NCI-H1092 (cell line): ENCODE measurements at places on chromosomes 1 and 21.

- DNase-seq = no peak
These were observed 8.4 kb downstream of the MMACHC start for GRCh38 chr1:45508295-45509151.

GRCh38 chr1:176876966-176877515 is 287.5 kb downstream of the ASTN1 start:
- DNase-seq = no peak

DNA sequence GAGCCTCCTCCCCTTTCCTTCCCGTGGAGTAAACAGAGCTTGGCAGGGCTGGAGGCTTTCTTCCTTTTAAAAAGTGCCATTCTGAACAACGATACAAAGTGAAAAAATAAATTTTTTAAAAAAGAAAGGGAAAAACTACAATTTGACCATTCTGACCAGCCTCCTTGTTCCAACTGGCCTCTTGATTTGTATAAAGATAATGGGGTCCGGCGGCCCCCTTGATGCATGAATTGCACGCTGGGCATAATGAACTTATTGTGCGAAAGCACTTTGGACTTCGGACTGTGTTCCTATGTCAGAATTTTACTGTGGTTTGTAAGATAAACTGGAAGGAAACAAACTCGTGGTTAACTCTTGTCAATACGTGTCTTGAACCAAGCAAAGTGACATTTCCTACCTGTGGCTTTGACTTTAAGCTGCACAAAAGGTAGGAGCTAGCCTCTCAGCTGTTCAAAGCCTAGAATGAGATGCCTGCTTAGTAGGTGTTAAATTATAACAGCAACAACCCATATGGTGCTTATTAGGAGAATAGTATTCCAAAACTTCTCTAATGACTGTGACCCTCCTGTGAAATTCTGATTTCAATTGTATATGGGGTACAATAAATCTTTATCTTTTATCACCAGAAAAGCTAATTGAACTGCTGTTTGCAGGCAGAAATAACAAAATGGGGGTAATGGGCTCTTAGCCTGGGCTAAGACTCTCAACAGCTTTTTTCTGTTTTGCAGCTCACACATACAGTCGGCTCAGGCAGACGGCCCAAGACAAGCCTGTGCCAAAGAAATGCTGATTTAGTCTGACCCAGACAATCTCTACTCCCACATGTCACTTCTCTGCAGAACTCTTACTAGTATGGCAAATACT is 9.3 kb downstream of the IRF2BP2 start:
- DNase-seq = peak; percentile 60

DNA sequence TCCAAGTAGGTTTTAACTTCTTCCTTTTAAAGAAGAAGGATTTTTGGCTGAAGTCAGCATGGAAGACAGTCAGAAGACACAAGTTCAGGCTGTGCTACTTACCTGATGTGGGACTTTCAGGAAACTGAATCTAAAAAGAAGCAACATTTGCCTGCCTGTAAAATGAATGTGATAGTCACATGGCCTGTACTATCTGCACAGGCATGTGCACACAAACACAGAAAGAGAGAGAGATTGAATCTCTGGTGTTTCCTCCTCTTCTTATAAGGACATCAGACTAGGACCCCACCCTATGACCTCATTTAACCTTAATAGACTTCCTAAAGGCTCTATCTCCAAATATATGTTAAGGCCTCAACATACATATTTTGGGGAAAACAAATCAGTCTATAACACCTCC is 542.9 kb downstream of the PLPP3 start:
- no peak for DNase-seq

- DNase-seq = no peak
These were observed 14.2 kb downstream of the MT1HL1 start for GRCh38 chr1:236990052-236990445.

- DNase-seq = no peak
These were observed 2.2 kb downstream of the CSF1 start for GRCh38 chr1:109912873-109913272.

GRCh38 chr1:223210788-223211120 is 67.7 kb upstream of the TLR5 start:
- no peak for DNase-seq

DNA sequence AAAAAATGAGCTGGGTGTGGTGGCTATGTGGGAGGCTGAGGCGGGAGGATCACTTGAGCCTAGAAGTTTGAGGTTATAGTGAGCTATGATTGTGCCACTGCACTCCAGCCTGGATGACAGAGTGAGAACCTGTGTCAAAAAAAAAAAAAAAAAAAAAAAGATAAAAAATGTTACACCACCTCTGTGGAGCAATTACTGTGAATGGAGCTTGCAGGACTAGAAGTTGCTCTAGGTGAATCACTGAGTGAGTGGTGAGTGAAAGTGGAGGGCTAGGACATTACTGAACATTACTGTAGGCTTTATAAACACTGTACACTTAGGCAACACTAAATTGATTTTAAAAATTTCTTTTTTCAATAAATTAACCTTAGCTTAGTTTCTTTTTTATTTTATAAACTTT is 21.9 kb downstream of the TLCD4 start:
- no peak for DNase-seq

DNA sequence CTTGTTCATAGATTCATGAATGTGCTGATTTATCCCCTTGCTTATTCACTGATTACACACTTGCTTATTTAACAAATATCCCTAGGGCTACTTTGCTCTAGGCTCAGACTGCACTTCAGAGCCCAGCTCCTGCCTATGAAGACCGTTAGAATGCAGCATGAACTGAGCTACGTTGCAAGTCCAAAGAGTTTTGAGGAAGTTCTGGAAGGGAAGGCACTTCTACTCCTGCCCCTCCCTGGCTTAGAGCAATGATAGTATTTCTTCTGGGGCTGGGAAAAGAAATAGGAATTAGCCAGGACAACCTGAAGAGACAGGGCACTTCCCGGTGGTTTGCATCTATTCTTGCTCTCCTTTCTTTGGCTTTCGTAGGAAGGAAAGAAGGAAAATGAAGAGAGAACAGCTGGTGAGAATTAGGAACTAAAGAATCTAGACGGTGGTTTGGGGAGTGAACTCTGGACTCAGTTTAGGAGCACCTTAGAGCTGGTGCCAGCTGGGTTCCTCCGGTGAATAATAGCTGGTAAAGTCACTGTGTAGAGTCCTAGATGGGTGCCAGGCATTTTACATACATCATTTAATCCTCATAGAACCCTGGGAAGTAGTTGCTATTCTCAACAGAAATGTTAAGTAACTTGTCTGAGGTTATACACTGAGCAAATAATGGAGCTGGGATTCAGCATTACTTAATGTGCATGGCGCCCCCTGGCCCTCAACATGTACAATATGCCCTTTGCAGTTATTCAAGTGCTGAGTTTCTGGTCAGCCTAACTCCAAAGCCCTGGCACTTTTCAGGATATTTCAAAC is 65.9 kb downstream of the NDUFS5 start:
- DNase-seq = peak; percentile 23

DNA sequence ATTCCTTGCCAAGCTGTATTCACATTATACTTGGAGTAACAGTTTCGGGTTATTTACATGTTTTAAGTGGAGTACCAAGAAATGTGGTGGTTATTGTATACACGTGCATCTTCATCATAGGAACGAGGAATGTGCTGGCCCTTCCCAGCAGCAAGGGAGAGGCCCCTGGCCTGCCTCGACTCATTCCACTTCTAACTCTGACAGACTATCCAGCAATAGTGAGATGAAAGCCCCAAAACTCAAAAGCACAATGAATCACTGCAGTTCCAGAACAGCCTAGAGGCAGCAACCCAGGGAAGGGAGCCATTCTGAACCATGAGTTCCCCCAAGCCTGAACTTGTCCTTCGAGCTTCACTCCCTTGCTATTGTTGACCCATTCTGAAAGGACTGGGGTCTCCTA is 23.1 kb downstream of the FAM89A start:
- DNase-seq = no peak

GRCh38 chr1:22393587-22393986 is 58.1 kb upstream of the ZBTB40 start:
- DNase-seq = no peak

GRCh38 chr1:201371792-201372191 is 5.7 kb downstream of the TNNT2 start:
- no peak for DNase-seq

DNA sequence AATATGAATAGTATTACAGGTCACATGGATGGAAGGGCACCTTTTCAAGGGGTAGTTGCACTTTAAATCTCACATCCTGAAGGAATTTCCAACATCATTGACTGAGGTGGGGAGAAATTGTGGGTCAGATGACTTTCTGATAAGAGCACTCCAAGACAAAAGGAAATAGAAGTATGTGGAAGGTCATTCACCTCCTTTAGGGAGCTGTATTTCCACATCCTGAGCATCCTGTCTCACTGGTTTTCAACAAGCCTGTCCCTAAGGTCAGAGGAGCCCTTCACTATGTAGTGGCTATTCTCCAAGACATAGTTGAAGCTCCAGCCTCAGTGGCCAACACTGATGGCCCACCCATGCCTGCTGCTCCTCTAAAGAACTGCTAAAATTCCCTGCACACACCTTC is 76.5 kb downstream of the ATP1A1 start:
- DNase-seq = no peak

GRCh38 chr1:100325415-100326324 is 26.6 kb upstream of the CDC14A start:
- DNase-seq = no peak

- no peak for DNase-seq
These were observed 31.4 kb upstream of the GBP6 start for GRCh38 chr1:89332461-89332860.

DNA sequence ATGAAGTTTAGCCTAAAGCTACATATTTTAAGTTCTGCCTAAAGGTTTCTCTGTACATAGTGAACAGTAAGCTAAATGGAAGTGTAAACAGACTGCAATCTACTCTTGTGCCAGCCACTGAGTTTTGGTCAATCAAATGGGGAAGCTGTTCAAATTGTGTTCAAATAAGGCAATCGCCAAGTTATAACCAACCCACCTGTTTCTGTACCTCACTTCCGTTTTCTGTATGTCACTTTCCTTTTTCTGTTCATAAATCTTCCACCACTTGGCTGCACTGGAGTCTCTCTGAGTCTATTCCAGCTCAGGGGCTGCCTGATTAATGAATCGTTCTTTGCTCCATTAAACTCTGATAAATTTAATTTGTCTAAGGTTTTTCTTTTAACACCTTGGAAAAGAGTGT is 10.8 kb upstream of the THEM4 start:
- DNase-seq = no peak

DNA sequence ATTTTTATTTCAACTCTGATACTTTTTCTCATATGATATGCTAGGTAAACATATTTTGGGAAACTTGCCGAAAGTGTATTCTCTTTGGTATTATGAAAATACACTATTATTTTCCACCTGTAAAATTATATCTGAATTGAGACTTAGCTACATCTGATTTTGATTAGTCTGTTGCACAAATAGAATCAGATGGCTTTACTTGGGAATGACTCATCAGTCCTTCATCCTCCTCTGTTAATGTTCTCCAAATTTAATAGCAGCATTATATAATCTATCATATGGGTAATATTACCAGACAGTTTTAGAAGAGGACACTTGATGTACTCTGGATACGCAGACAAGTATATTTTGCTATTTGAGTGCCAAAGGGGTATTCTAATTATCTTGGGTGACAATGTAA is 245.3 kb downstream of the CTH start:
- no peak for DNase-seq

GRCh38 chr1:30848130-30848529 is 60.4 kb downstream of the SDC3 start:
- DNase-seq = no peak

- DNase-seq = no peak
These were observed 171.2 kb downstream of the SEC16B start for GRCh38 chr1:177798614-177799013.

DNA sequence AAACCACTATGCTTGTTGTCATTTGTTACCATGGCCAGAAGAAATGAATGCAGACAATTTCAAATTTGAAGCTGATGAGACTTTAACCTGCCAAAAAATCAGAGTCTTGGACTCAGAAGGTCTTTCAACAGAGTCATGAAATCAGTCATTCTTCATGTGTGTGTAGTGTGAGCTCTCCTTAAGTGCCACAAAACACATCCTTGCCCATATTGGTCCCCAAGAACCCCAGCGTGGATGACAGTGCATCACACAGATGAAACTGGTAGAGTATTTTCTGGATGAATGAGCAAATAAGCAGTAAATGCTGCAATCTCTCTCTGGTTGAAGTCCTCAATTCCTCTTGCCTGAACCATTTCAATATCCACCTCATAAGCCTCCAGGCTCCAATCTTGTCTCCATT is 28.7 kb upstream of the ETS2 start:
- no peak for DNase-seq

DNA sequence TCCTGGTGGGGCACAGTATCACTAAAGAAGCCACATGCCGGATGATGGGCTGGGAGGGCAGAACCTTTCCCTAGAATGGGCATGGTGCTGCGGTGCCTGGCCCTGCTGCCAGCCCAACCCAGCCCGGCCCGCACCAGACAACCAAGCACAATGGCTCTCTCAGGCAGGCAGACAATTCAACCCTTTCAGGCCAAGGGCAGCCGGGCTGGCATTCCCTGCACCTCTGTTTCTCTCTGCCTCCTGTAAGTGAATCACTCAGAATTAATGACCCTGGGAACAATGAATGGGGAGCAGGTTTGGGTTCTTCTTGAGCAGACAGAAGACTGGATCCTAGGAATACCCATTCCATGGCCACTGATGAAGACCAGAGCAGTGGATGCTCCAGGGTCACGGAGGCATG is 41.0 kb upstream of the IFFO2 start:
- DNase-seq = no peak

- no peak for DNase-seq
These were observed 105.5 kb downstream of the MACF1 start for GRCh38 chr1:39310015-39310414.

GRCh38 chr1:64121766-64122385 is 81.5 kb upstream of the UBE2U start:
- DNase-seq = no peak

- DNase-seq = no peak
These were observed 52.1 kb downstream of the WDR3 start for GRCh38 chr1:117981455-117982192.

GRCh38 chr1:217211486-217211885 is 419.4 kb downstream of the GPATCH2 start:
- DNase-seq = no peak
